ENCODE measurements at places on chromosomes 11 and 22. TPM values are rescaled to one million over a fixed set of nuclear protein-coding genes. Genes with fewer than 3 reads are reported as not detected.

The SHANK2 gene
- 33.2 TPM for total RNA-seq

The NDUFV1 gene
- 686 TPM for total RNA-seq

- DNase-seq: no peak
- no peak overlapping the region for H3K27ac ChIP-seq
- no peak overlapping the region for H3K4me3 ChIP-seq
- no peaks in the 10 kb centered on the region for H3K36me3 ChIP-seq
- H3K27me3 ChIP-seq: no peaks in the 10 kb centered on the region
Observed at GRCh38 chr11:123217897-123218296, 22.8 kb upstream of the CLMP start.

DNA sequence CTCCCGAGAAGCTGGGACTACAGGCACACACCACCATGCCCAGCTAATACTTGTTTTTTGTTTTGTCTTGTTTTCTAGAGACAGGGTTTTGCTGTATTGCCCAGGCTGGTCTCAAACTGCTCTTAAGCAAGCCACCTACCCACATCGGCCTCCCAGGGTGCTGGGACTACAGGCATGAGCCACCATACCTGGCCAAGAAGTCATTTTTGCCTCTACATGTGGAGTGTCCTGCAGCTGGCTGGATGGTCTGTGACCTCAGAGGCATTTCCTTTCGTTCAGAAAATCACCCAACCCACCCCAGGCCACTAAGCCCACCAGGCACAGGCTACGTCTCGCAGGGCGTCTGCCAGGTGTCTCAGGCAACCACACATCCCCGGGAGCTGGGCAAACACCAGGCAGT is 12.8 kb downstream of the SHANK2 start:
- no peak for DNase-seq
- no peaks in the 10 kb centered on the region for H3K27me3 ChIP-seq
- H3K4me1 ChIP-seq: no peaks in the 10 kb centered on the region
- H3K36me3 ChIP-seq: peaks cover 6% of the 10 kb centered on the region

The LRRC75B gene
- 4.5 TPM for total RNA-seq

DNA sequence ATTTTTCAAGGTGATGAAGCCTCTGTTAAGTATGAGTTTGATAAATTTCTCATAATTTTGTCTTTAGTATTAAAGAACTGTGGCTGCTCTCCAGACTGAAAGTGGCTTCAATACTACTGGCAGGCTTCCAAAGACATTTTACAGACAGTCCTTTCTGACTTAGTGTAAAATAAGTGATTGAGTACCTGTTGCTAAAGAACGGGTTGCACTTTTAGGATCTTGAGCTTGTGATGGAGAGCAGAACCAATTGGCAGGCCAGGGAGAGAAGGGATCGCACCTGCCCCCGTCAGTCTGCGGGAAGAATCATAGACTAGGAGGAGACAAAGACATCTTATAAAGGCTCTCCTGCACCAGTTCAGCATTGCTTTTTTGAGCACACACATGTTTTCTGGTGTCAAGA is 4.4 kb downstream of the NCAM1 start:
- no peaks in the 10 kb centered on the region for H3K36me3 ChIP-seq
- 0 out of 2 replicates have a peak, but pooled peaks cover 11% of the 10 kb centered on the region for H3K4me1 ChIP-seq
- no peak overlapping the region for H3K27ac ChIP-seq
- no peak for DNase-seq

GRCh38 chr11:67433536-67434394 is 3.7 kb downstream of the PTPRCAP start:
- H3K36me3 ChIP-seq: peaks cover 49% of the 10 kb centered on the region
- no peak for DNase-seq

GRCh38 chr22:22910272-22911240 is 22.9 kb downstream of the IGLL5 start:
- no peak for DNase-seq
- H3K4me3 ChIP-seq: no peak overlapping the region
- H3K27me3 ChIP-seq: peaks cover 68% of the 10 kb centered on the region
- no peak overlapping the region for H3K27ac ChIP-seq
- no peaks in the 10 kb centered on the region for H3K36me3 ChIP-seq
- H3K4me1 ChIP-seq: no peaks in the 10 kb centered on the region

DNA sequence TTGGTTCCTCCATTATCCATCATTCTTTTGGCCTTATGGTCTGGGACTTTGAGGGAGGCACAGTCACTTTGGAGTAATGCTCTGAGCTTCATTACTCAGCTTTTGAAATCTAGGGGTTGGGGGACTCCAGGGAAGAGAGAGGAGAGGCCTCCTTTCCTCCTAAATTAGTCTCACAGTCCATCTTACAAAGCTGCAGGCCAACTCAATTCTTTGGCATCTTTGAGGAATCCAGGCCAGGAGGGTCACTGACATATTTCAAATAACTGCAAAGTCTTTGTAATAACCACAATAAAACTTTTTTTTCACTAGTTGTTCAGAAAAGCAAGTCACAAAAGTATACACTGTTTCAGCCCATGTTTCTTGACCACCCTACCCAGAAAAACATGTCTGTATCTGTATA is 73.3 kb upstream of the FAR1 start:
- H3K27me3 ChIP-seq: peaks cover 24% of the 10 kb centered on the region
- H3K27ac ChIP-seq: no peak overlapping the region
- H3K4me1 ChIP-seq: no peaks in the 10 kb centered on the region
- no peak for DNase-seq

The NRIP3 gene
- total RNA-seq: not detected

- DNase-seq: no peak
- H3K4me1 ChIP-seq: no peaks in the 10 kb centered on the region
- no peaks in the 10 kb centered on the region for H3K36me3 ChIP-seq
- H3K27ac ChIP-seq: no peak overlapping the region
- no peak overlapping the region for H3K4me3 ChIP-seq
Observed at GRCh38 chr11:131957201-131957600, 586.8 kb downstream of the NTM start.

GRCh38 chr11:108616549-108616948 is 23.0 kb upstream of the EXPH5 start:
- no peaks in the 10 kb centered on the region for H3K27me3 ChIP-seq
- peaks cover 60% of the 10 kb centered on the region for H3K4me1 ChIP-seq
- H3K27ac ChIP-seq: peak overlapping the region; percentile 88
- no peak overlapping the region for H3K4me3 ChIP-seq
- H3K36me3 ChIP-seq: no peaks in the 10 kb centered on the region

The MUC5AC gene
- total RNA-seq: 0.35 TPM

The MYEOV gene
- total RNA-seq: 59.0 TPM

All from PC-3 (cell line).